ENCODE measurements at places on chromosomes 4 and X.

- no peak for DNase-seq
These were observed 89.8 kb upstream of the TNIP3 start for GRCh38 chr4:121253961-121254360.

- no peak for DNase-seq
These were observed 60.6 kb upstream of the PAGE5 start for GRCh38 chrX:55159551-55159950.

- DNase-seq: no peak
These were observed 61.8 kb downstream of the NFKB1 start for GRCh38 chr4:102563000-102563399.

DNA sequence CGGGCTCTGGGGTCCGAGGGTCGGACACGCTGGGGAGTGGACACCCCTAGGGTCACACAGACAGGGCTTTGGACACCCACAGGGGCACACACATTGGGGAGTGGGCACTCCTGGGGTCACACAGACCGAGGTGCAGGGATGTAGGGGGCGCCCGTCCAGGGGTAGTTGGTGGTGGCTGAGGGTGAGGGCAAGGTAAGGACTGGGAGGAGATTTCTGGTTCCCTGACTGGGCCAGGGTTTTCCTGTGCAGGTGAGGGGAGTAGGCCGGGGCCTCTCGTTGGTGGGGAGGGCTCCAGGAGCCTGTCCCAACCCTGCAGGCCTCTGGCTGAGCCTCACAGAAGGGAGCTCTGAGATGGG, 21.9 kb upstream of the WDR45 start:
- DNase-seq: no peak

- DNase-seq: no peak
These were observed 620.0 kb downstream of the BCOR start for GRCh38 chrX:39477762-39478120.

DNA sequence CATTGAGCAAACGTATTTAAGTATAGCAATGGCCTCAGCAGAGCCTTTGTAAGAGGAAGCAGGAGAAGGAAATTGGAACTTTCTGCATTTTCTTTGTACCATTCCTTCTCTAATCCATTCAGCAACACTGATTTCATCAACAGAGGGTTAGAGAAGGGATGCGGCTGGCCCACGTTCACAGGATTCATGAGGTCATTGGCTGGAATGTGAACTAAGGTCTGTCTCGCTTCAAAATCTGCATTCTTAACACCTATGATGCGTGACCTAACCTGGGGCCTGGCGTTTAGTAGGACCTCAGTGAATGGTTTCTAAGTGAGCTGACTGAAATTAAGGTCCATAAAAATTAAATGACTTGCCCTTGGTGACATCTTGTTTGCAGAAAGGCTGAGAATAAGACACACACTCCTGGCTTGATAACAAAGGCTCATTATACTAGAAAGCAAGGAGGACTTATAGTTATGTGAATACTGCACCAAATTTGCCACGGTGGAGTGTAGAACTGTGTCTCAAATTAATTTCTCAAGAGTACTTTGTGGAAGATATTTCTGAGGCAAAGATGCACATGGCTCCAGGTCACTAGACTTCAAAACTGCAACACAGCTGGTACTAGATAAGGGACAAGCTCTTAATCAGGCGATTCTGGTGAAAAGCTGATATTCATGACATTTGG, 25.4 kb downstream of the FGFBP1 start:
- DNase-seq: no peak

GRCh38 chr4:142550965-142551364, 295.1 kb downstream of the INPP4B start:
- DNase-seq: no peak

- DNase-seq: no peak
These were observed 35.3 kb upstream of the GPM6B start for GRCh38 chrX:13852001-13852695.

- DNase-seq: no peak
These were observed 19.5 kb downstream of the SUV39H1 start for GRCh38 chrX:48715876-48716502.

DNA sequence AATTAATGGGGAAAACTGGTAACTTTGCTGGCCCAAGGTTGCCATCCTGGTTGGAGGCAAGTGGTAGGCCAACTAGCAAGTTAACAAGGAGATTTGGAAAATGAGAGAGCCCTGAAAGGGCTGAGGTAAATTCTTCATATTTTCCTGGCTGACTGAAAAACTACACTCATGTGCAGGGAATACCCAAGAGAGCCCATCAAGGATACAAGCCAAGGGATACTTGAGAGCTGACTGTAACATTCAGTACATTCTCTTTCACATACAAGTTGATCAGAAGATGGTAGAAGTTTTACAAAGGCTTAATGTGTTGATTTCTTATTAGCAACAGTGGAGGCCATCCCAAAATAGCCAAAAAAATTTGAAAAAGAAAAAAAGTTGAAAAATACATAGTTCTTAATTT, 33.3 kb downstream of the IL2 start:
- DNase-seq: no peak

DNA sequence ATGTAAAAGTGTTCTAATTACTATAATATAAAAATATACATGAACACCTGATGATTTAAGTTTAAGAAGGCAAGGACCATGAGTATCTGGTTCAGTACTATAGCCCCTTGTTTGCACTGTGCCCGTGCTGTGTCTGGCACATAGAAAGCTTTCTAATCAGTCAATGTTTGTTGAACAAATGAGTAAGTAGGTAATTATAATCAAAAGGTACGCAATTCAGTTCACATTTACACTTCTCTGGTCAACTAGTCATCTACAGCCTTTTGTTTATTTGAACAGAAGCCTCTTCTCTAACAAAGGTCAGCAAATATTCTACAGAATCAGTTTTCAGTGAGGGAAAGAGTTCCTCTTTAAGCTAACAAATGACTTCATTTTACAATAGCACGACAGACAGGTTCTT, 523.3 kb downstream of the SMARCA1 start:
- DNase-seq: no peak

DNA sequence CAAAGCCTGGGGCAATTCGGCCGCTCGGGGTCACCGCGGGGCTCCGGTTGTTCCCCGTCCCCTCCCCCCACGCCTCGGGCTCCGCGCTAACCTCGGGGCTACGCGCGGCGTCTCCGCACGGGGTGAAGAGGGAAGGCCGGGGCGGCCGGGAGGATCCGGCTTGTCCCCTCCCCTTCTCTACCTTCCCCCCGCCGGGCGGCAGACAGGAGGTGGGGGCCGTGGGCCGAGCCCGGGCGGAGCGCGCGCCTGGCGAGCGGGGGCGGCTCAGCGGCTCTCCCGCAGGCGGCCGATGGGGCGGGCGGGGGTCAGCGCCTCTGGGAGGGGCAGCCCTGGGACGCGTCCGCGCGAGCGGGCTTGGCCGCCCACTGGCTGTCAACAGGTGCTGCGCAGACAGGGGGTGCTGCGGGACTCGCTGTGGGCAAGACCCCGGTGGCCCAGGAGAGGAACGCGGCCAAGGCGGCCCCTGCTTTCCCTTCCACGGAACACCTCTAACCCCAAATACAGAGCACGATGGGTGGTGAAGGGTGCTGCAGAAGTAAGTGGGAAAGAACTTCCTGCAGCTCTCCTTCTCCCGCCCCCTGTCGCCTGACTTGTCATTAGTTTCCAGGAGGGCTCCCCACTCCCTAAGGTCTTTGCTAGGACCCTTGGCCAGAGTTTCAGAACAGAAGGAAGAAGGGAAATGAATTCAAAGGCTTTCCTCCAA, at the start of gene PDGFC:
TSS of gene PDGFC (minus strand) at position 124 of the 703 bp plus-strand sequence. CDS start 896 bp downstream, outside the sequence.
- peak; percentile 29 for DNase-seq

GRCh38 chr4:66927937-66928336, 617.4 kb downstream of the CENPC start:
- no peak for DNase-seq

GRCh38 chrX:12686331-12686730, 104.9 kb upstream of the PRPS2 start:
- no peak for DNase-seq

DNA sequence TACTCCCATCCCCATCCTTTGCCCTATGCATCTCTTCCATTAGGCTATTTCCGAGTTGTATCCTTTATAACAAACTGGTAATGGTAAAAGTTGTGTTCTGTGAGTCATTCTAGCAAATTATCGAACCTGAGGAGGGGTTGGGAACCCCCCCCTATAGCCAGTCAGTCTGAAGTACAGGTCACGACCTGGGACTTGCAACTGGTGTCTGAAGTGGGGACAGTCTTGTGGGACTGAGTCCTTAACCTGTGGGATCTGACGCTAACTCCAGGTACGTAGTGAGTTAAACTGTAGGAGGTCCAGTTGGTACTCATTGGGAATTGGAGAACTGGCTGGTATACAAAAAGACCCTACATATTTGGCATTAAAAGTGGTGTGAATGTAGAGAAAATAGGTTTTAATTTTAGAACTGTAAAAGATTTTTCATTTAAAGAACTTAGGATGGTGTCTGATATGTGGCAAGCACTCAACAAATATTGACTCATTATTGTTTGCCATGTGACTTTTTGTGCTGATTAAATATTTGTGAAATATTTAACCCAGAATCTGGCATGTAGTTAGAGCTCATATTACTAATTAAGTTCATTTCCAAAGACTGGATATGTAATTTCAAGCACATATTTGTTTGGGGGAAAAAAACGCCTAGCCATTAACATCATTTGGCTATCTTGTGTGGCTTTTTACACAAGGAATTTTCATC, 50.7 kb downstream of the CHST7 start:
- no peak for DNase-seq

DNA sequence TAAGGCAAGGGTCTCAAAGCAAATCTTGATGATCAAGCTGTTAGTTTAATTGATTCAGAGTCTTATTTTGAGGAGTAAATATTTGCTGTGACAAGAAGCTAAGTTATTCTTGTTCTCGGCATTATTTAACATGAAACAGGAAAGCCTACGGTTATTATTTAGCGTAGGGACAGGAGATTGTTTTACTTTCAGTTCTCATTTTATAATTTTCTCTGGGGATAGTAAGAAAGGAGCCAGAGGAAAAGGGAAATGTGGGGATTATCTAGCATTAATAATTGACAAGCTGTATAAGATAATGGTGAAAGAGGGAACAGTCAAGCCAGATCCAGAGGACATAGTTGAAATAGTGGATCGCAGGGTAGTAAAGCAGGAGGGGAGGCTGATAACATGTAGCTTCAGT, 39.7 kb upstream of the PARM1 start:
- DNase-seq: no peak

Data from iPS DF 6.9 (cell line).